ENCODE measurements at places on chromosomes 12 and 14. TPM values are rescaled to one million over a fixed set of nuclear protein-coding genes. Genes with fewer than 3 reads are reported as not detected.

LIN7A gene
- total RNA-seq: 6.1 TPM

AREL1 gene
- 31.7 TPM for total RNA-seq

MANSC1 gene
- 4.6 TPM for total RNA-seq

NYNRIN gene
- total RNA-seq: 28.4 TPM

GRIP1 gene
- 0.81 TPM for total RNA-seq

FOS gene
- 2.6 TPM for total RNA-seq

EIF2S1 gene
- total RNA-seq: 110 TPM

KRT73 gene
- total RNA-seq: not detected

TMEM106C gene
- 79.3 TPM for total RNA-seq

MLH3 gene
- total RNA-seq: 22.0 TPM

METAP2 gene
- total RNA-seq: 49.5 TPM

REP15 gene
- total RNA-seq: 2.6 TPM

SLC10A1 gene
- total RNA-seq: not detected

CLEC4A gene
- total RNA-seq: 0.81 TPM

ORMDL2 gene
- total RNA-seq: 13.0 TPM

RNASE7 gene
- not detected for total RNA-seq

KRT80 gene
- total RNA-seq: 1.1 TPM

FITM1 gene
- total RNA-seq: not detected

TC2N gene
- total RNA-seq: 0.97 TPM

KRT7 gene
- total RNA-seq: 17.0 TPM

ERBB3 gene
- total RNA-seq: 0.73 TPM

NRL gene
- 1.8 TPM for total RNA-seq

TSPAN19 gene
- total RNA-seq: not detected

PIANP gene
- 2.1 TPM for total RNA-seq

RD3L gene
- not detected for total RNA-seq

SSTR1 gene
- total RNA-seq: 5.5 TPM

LBHD2 gene
- not detected for total RNA-seq

SLC4A8 gene
- 6.7 TPM for total RNA-seq

PLXNC1 gene
- total RNA-seq: 46.6 TPM

INHBE gene
- total RNA-seq: 0.85 TPM

RPL10L gene
- total RNA-seq: not detected

SLC25A47 gene
- total RNA-seq: 0.16 TPM

LGR5 gene
- total RNA-seq: 1.1 TPM

SOAT2 gene
- 0.49 TPM for total RNA-seq
